ENCODE measurements at places on chromosomes 4 and X.

GRCh38 chrX:13121020-13121555 lies 76.7 kb upstream of the FAM9C start:
- no peak for DNase-seq

GRCh38 chrX:134388161-134389109 lies 71.5 kb upstream of the HPRT1 start:
- no peak for DNase-seq

- DNase-seq: no peak
These were observed 168.7 kb downstream of the NR3C2 start for GRCh38 chr4:148273501-148273986.

- DNase-seq: no peak
These were observed 87.0 kb downstream of the GLRA2 start for GRCh38 chrX:14616301-14616700.

DNA sequence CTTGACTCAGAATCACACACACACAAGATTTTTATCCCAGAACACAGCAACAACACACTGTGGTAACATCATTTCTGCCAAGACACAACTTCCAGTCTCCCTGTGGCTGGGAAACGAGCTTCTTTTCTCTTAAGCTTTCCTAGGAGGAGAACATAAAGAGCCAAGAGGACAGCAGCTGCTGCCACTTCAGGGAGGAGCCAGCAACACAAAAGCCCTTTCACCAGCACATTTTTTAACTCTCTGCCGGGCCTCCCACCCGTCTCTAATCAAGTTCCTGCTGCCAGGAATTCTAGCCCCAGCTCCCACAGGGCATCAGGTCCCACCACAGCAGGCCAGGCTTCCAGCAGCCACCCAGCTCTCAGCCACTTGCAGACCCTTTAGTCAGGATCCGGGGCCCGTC lies 22.4 kb downstream of the FAT1 start:
- DNase-seq: peak; percentile 64

DNA sequence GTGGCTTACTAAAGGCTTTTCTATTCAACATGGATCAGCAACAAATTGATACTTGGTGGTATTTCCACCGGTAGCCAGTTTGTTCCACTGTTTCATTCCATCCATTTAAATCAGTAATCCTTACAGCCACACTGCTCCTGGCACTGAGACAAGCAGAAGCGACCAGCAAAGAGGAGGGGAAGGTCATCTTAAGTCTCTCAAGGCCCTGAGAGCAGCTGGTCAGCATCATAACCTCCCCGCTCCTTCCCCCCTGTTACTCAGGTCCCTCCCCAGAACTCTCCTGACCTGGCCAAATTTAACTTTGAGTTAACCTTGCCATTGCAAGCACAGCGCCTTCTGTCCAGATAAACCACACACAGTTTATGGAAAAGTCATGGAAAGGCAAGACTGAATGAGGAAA lies 331.3 kb upstream of the KLF3 start:
- DNase-seq: no peak

GRCh38 chrX:14039344-14039743 lies 9.7 kb upstream of the GEMIN8 start:
- DNase-seq: peak; percentile 60

GRCh38 chr4:8383016-8383415 lies 57.5 kb downstream of the ACOX3 start:
- DNase-seq: no peak

- DNase-seq: no peak
These were observed 51.9 kb downstream of the TMPRSS11F start for GRCh38 chr4:68077737-68078136.

Data from fibroblast of mammary gland (primary cell).